ENCODE measurements at places on chromosomes 13 and 19. TPM values are rescaled to one million over a fixed set of nuclear protein-coding genes. Genes with fewer than 3 reads are reported as not detected.
A peak's percentile ranks its signal among the peaks of the same experiment; 100 is the strongest.

DNA sequence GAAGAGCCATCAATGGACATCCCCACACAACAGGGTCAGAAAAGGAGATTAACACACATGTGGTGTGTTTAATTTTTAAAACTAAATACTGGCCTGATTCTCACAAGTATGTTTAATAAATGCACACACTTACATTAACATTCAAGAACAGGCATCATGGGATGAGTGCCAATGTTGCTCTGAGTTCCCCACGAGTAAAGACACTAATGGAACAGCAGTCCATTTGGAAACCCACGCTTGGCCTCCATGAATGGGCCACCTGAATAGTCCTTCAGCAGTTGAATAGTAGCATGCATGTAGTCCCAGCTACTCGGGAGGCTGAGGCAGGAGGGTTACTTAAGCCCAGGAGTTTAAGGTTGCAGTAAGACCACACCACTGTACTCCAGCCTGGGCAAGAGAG lies 195.2 kb upstream of the IPO5 start:
- DNase-seq = peak; percentile 40
- H3K4me1 ChIP-seq = no peaks in the 10 kb centered on the region
- no peaks in the 10 kb centered on the region for H3K27me3 ChIP-seq

- H3K4me3 ChIP-seq = no peak overlapping the region
- H3K4me1 ChIP-seq = peaks cover 72% of the 10 kb centered on the region
- no peak for DNase-seq
- H3K27ac ChIP-seq = no peak overlapping the region
- no peaks in the 10 kb centered on the region for H3K27me3 ChIP-seq
Measured at GRCh38 chr19:45090034-45090433, 2.9 kb upstream of the PPP1R37 start.

- no peak overlapping the region for H3K4me3 ChIP-seq
- DNase-seq = no peak
- peaks cover 52% of the 10 kb centered on the region for H3K36me3 ChIP-seq
- no peak overlapping the region for H3K27ac ChIP-seq
- no peaks in the 10 kb centered on the region for H3K27me3 ChIP-seq
- H3K4me1 ChIP-seq = no peaks in the 10 kb centered on the region
Measured at GRCh38 chr13:48380581-48380980, 32.3 kb downstream of the LPAR6 start.

DNA sequence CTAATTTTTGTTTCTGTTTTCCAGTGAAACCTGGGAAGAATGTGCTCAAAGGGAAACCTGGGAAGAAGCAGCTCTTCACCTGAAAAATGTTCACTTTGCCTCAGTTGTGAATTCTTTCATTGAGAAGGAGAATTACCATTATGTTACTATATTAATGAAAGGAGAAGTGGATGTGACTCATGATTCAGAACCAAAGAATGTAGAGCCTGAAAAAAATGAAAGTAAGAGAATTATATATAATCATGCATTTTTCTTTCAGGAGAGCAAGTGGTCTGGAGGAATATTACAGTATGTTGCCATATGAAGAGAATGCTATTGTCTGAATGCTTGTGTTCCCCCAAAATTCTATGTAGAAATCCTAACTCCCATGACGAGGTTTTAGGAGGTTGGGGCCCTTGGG lies 3.4 kb downstream of the NUDT15 start:
- no peak for DNase-seq
- H3K27ac ChIP-seq = no peak overlapping the region
- H3K36me3 ChIP-seq = no peaks in the 10 kb centered on the region

DNA sequence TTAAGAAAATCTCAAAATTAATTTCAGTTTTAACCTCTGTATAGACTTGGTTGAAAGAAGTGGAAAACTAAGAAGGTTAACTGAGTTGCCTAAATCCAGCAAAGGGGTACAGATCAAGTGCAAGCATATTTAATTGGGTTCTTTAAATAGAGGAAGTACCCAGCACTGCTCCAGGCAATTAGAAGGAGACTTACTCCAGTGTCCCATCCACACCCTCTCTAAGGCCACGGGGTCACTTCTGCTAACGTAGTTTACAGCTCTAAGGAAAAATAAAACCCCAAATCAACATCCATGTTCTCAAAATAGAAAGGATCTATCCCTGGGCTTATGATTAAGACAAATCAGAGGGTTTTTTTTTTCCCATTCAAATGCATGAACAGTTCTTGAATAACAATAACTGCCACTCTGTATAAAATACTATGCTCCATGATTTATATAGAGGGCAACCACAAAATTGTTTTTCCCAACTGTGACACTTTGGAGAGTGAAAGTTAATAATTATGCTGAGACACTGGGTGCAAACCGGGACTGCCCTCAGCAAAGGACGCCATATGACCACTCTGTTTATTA lies 4.6 kb downstream of the FRY start:
- H3K4me3 ChIP-seq = no peak overlapping the region
- H3K27ac ChIP-seq = no peak overlapping the region
- H3K36me3 ChIP-seq = no peaks in the 10 kb centered on the region
- peaks cover 15% of the 10 kb centered on the region for H3K4me1 ChIP-seq

DNA sequence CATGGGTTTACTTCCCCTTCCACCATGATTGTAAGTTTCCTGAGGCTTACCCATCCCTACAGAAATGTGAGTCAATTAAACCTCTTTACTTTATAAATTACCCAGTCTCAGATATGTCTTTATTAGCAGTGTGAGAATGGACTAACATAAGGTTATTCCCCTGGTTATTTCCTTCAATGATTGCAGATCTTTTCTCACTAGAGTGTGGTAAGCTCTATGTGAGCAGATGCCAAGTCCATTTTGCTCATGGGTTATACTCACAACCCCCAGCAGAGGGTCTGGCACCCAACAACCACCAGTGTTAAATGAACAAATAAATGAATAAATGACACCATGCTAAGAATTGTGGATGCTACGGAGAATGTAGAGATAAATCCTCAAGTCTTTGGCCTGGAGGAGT lies 472.8 kb downstream of the LIG4 start:
- DNase-seq = no peak
- H3K36me3 ChIP-seq = no peaks in the 10 kb centered on the region
- no peak overlapping the region for H3K4me3 ChIP-seq
- H3K27me3 ChIP-seq = no peaks in the 10 kb centered on the region
- H3K4me1 ChIP-seq = no peaks in the 10 kb centered on the region
- H3K27ac ChIP-seq = no peak overlapping the region

DNA sequence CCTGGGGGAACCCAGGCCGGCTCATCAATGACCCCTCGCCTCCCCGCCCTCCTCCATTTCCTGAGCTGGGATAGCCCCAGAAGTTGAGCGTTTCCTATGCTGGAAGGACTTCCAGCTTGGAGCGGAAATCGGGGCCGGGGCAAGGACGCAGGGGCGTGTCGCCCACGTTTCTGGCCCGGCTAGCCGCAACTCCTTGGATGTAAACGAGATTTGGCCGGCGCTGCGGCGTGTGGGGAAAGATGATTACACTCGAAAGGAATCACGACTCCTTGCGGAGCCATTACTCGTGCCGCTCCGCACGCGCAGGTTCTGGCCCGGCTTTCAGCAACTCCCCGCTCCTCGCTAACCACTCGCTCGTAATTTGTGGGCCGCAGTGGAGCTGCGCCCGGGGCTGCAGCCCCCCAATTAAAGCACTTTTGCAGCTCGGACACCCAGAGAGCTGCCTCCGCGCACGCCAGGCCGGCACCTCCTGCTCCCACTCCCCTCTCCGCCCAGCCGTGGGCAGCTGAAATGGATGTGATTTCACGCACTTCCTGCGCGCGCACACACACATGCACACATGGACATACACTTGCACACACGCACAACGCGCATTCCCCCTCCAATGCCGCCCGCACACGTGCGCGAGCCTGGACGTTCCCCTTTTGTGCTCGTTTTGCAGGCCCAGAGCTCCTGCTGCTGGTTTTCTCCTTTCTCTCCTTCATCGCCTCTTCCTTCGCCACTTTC lies 15.7 kb downstream of the ZIC5 start:
- H3K27ac ChIP-seq = no peak overlapping the region
- H3K36me3 ChIP-seq = no peaks in the 10 kb centered on the region
- H3K27me3 ChIP-seq = peaks cover 52% of the 10 kb centered on the region
- H3K4me1 ChIP-seq = peaks cover 42% of the 10 kb centered on the region
- H3K4me3 ChIP-seq = peak overlapping the region; percentile 14

DNA sequence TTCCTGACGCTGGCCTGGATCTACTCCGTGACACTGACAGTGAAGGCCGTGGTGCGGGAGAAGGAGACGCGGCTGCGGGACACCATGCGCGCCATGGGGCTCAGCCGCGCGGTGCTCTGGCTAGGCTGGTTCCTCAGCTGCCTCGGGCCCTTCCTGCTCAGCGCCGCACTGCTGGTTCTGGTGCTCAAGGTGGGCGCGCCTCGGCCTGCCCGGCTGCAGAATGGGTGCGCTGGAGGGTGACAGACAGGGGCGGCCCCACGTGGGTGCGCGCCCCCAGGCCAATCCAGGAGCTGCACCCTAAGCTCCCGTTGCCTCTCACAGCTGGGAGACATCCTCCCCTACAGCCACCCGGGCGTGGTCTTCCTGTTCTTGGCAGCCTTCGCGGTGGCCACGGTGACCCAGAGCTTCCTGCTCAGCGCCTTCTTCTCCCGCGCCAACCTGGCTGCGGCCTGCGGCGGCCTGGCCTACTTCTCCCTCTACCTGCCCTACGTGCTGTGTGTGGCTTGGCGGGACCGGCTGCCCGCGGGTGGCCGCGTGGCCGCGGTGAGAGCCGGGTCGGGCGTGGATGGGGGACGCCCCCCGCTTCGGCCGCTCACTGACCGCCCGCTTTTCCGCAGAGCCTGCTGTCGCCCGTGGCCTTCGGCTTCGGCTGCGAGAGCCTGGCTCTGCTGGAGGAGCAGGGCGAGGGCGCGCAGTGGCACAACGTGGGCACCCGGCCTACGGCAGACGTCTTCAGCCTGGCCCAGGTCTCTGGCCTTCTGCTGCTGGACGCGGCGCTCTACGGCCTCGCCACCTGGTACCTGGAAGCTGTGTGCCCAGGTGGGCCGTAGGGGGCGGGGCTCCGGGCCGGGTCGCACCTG lies 7.2 kb downstream of the ABCA7 start:
- H3K27me3 ChIP-seq = no peaks in the 10 kb centered on the region
- H3K27ac ChIP-seq = no peak overlapping the region
- H3K36me3 ChIP-seq = no peaks in the 10 kb centered on the region
- H3K4me3 ChIP-seq = no peak overlapping the region

DNA sequence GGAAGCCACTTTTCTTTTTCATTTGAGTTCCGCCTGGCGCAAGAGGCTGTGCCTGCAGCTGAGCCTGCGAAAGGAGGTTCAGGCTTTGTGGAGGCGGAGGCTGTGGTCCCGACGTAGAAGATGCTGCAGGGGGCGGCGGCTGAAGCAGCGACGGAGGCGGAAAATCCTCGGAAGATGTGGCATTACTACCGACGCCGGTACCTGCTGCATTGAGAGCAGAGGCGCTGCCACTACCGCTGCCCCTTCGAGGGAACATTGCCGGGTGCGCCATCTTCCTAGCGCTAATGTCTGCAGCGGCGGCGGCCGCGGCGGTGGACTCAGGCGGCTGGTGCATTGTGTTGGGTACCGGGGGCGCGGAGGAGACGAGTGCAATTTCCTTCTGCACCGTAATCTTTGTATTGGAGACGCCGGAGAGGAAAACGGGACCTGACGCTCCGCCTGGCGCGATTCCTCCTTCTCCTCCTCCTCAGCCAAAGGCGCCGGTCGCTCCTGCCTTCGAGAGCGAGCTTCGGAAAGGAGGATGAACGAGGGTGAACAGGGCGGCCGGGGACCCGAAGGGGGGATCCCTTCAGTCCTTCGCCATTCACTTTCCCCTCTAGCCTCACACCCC lies at the start of gene TSC22D1:
Gene TSC22D1, minus strand, starts transcription at position 590 of the 610 bp plus-strand sequence. Its CDS starts 256 bp downstream, at position 334.
- H3K27me3 ChIP-seq = no peaks in the 10 kb centered on the region
- H3K4me1 ChIP-seq = peaks cover 58% of the 10 kb centered on the region
- DNase-seq = peak; percentile 51
- no peaks in the 10 kb centered on the region for H3K36me3 ChIP-seq

DNA sequence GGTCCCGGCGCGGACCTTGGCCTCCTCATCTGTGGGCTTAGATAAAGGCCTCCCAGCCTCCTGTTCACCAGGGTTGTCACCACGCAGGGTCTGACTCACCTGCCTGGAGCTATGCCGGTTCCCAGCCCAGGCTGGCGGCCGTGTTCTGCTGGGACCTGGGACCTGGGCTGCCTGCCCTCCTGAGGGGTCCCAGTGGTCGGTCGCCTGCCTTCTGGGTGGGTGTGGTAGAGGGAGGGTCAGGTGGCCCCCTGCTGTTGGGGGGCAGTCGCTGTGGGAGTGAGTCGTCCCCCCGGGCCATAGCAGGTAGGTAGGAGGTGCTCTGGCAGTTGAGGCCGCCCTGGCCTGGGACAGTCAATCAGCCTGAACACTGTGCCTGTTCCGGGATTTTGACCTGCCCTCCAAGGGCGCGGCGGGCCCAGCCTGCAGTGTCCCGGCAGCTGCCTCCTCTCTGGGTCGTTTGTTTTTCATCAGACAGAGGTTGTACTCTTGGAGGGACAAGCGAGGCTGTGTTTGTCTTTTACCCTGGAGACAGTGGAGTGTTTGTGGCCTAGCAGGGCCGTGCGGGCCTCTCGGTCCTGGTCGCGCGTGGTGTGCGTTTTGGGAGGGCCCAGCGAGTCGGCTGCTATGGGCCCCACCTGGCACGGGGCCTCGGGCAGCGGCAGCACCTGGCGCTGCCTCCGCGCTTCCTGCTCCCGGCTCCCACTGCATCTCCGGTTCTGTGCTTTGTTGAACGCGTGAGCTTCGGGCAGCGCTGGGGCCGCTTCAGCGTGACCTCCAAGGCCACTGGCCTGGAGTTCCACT lies 2.6 kb downstream of the ADAT3 start:
- H3K36me3 ChIP-seq = peaks cover 11% of the 10 kb centered on the region
- no peak overlapping the region for H3K4me3 ChIP-seq
- H3K27ac ChIP-seq = peak overlapping the region; percentile 78
- H3K27me3 ChIP-seq = no peaks in the 10 kb centered on the region
- H3K4me1 ChIP-seq = peaks cover 38% of the 10 kb centered on the region

DNA sequence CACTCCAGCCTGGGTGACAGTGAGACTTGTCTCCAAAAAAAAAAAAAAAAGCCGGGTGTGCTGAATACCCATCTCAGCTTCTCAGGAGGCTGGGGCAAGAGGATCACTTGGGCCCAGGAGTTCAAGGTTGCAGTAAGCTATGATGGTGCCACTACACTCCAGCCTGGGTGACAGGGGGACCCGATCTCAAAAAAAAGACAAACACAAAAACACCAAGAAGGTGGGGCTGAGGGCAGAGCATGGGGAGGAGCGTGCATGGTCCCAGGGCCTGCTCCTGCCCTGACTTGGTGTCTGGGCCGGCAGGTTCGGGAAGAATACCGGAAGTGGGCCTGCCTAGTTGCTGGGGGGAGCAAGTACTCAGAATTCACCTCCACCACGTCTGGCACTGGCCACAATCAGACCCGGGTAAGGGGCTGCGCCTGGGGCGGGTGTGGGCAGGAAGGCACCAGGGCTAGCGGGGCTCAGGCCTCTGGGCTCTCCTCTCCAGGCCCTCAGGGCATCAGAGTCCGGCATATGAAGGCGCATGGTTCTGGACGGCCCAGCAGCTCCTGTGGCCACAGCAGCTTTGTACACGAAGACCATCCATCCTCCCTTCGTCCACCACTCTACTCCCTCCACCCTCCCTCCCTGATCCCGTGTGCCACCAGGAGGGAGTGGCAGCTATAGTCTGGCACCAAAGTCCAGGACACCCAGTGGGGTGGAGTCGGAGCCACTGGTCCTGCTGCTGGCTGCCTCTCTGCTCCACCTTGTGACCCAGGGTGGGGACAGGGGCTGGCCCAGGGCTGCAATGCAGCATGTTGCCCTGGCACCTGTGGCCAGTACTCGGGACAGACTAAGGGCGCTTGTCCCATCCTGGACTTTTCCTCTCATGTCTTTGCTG lies 11.3 kb downstream of the DDX39A start:
- H3K27me3 ChIP-seq = no peaks in the 10 kb centered on the region
- peaks cover 62% of the 10 kb centered on the region for H3K4me1 ChIP-seq
- peak overlapping the region; percentile 1 for H3K27ac ChIP-seq
- peak; percentile 58 for DNase-seq
- H3K4me3 ChIP-seq = no peak overlapping the region

Gene CEACAM7
- total RNA-seq = 1.3 TPM

Gene PALM3
- total RNA-seq = 5.7 TPM

Gene PRTN3
- not detected for total RNA-seq

Gene C19orf18
- total RNA-seq = not detected

Gene ZNF135
- total RNA-seq = 3.5 TPM

Gene COPE
- 229 TPM for total RNA-seq

Gene TRAPPC6A
- 17.6 TPM for total RNA-seq

Gene SLC25A41
- not detected for total RNA-seq
